ENCODE measurements at places on chromosomes 6 and 20.

- DNase-seq = no peak
Measured at GRCh38 chr6:122798099-122798641, 9.1 kb downstream of the SMPDL3A start.

DNA sequence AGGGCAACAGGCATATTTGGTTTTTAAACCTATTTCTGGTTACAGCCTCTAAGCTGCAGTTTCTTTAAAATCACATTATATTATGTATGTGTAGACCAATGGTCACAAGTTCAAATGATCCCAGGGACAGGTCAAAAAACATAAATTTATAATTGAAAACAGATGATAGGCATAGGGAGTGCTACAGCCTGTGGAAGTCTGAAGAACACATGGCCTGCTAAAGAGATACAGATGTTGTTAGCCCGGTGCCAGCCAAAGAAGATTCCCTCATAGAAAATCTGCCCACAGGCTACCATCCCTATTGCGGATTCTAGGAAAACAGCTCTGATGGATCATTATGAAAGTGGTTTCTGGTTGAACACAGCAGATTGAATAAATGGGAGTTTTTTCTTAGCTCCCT is 65.3 kb downstream of the NRSN1 start:
- no peak for DNase-seq

- no peak for DNase-seq
Measured at GRCh38 chr6:137878486-137879285, 11.6 kb downstream of the TNFAIP3 start.

- DNase-seq = no peak
Measured at GRCh38 chr6:110526726-110527125, 50.3 kb upstream of the SLC22A16 start.

GRCh38 chr6:108561742-108562502 is 1.2 kb downstream of the FOXO3 start:
- no peak for DNase-seq

DNA sequence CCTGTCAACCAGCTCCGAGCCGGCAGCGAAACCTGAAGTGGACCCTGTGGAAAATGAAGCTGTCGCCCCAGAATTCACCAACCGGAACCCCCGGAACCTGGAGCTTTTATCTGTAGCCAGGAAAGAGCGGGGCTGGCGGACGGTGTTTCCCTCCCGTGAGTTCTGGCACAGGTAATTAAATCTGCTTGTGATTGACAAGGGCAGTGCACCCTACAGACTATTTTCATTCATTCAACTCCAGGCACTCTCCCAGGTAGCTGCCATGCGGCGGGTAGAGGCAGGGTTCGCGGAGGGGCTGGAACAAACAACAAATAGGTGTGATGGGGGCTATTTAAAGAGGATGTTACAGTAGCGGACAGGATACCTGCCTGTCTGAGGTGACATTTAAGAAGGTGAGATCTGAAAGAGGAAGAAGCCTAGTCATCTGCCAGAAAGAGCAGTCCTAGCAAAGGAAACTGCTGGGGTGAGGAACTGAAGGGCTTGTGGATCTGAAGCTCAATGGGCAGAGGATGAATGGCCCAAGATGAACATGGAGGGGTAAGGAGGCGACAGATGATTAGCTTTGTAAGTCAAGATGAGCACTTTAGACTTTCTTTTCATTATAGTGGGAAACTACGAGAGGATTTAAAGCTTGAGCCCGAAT is 810 bp downstream of the MRPL18 start:
- DNase-seq = no peak

- DNase-seq = no peak
Measured at GRCh38 chr6:93017213-93017612, 402.1 kb downstream of the EPHA7 start.

DNA sequence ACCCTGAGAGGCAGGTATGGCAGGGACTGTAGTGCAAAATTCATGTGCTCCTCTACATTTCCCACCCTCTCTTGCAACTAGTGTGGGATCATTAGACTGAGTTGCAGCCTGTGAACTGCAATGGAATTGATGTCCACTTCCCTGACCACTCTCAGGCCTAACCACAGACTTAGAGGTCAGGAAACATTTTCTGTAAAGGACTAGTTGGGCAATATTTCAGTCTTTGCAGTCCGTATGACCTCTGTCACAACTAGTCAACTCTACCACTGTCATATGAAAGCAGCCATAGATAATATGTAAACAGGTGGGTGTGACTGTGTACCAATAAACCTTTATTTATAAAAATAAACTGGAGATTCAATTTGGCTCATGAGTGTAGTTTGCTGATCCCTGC is 134.4 kb upstream of the TOP1 start:
- no peak for DNase-seq

DNA sequence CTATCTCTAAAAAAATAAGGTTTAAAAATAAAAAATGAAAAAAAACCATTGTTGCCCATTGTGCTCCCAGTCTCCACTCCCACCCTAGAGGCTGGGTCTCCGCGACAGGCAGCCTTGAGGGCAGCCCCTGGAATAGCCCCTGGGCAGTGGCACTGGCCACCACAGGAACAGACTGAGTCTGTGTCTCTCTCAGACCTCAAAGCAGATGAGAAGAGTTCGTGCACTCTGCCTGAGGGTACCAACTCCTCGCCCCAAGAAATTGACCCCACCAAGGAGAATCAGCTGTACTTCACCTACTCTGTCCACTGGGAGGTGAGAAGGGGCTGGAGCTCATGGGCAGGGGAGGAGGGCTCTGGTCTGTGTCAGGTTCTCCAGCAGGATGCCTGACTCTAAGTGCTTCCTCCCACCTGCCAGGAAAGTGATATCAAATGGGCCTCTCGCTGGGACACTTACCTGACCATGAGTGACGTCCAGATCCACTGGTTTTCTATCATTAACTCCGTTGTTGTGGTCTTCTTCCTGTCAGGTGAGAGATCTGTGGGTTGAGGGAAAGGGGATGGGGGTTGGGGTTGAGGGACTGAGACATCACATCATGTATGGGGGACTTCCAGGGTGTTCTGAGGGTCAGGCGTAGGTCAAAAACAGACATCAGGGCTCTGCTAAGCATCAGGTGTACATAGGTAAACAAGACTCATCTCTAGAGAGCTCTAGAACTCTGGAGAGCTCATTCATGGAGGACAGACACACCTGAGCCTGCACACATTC is 35.6 kb downstream of the TM9SF4 start:
- DNase-seq = no peak

Measured in urothelium cell line (cell line).